Activated T-cell treated with anti-CD3 and anti-CD28 coated beads, Interleukin-2, amount 50 U/mL, for 24 hours (primary cell): ENCODE measurements at places on chromosomes 7 and 10.

DNA sequence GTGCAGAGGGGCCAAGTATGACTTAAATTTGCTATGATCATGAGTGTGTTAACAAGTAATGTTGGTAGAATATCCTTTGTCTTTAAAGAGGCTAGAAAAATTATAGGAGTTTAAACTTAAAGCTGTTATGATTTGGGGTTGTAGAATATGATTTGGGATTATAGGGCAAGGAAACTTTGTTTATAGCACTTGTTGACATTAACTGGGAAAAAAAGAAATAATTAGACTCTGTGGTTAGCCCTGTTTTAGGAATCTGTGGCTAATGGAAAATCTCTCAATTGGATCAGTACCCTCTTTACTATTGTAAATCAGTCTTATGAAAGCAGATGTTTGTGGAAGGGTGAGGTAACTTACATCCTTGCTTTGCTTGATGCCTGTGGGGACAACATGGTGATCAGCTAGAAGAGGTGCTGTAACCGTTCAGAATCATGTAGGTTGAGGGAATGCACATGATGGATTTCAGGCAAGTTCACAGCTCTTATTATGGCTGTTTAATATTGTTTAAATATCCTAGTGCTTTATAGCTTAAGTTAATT, 11.1 kb downstream of the ING3 start:
- DNase-seq, result no peak

- DNase-seq, result no peak
Observed at GRCh38 chr10:16976803-16977202, 152.8 kb downstream of the CUBN start.

DNA sequence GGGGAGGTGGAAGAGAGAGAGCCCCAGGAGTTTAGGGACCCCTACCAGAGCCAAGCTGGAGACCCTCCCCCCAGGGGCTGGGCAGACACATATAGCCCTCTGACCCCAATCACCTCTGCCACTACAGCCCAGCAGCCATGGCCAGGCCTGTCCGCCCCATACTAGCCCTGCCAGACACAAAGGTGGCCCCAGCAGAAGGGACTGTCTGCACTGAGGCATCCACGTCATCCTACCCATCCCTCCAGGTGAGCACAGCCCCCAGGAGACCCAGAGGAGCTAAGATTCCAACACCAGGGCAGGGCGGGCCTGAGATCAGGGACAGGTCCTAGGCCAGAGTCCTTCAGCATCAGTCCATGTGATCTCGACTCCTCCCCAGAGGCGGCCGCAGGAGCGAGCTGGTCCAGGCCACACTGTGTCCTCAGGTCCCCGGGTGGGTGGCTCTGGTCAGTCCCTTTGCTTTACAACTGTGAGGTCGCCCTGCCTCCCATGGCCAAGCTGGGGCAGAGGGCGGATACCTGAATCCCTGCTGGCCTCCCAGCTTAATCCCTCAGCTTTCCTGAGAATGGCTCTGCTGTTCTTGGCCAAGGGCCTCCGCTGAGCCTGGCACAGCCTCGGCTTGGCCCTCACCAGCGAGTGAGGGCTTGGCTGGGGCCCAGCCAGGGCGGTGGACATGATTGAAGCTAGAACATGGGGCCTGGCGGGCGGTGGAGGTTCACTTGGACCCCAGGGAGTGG, 14.3 kb upstream of the ELN start:
- no peak for DNase-seq

GRCh38 chr10:2990764-2991163, 76.6 kb upstream of the PFKP start:
- no peak for DNase-seq

- DNase-seq, result no peak
Observed at GRCh38 chr10:75181073-75181472, 29.5 kb upstream of the VDAC2 start.

DNA sequence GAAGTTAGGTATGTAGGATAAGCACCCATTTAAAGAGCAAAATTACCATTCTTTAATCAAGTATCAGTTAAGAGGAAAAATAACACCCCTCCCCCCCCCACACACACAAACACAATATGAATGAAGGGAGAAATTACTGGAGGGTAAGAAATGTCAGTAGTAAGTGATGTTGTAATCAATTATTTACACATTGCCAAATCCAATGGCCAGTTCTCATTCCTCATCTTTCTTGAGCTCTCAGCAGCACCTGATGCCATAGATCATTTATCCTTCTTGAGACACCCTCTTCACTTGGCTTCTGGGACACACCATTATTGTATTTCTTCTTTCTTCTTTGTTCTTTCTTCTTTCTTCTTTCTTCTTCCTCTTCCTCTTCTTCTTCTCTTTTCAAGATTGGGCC, 33.7 kb upstream of the FAM3C start:
- DNase-seq, result no peak

GRCh38 chr7:88155756-88156155, 64.1 kb downstream of the SRI start:
- no peak for DNase-seq

GRCh38 chr7:32890010-32890792, 1.4 kb downstream of the KBTBD2 start:
- DNase-seq, result no peak

GRCh38 chr7:114086914-114087652, 168.3 kb upstream of the PPP1R3A start:
- peak; percentile 30 for DNase-seq

- DNase-seq, result no peak
Observed at GRCh38 chr7:22549051-22549450, 49.1 kb upstream of the STEAP1B start.

DNA sequence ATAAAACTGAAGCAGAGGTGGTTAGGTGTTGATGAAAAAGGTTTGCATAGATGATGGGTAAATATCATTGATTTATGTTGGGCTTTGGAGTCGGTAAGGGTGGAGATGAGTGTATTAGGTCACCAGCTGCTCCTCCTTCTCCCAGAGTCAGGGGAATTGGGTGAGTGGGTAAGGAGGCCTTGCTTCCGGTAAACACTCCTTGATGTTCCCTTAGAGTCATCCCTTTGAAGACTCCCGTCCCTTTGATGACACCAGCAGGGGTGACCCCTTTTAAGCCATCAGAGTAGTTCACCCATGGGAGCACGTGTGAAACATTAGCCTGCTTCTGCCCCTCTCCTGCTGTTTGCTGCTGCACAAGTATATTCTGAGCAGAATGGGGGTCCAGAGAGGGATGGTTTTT, 92.2 kb upstream of the DKK1 start:
- no peak for DNase-seq

- DNase-seq, result no peak
Observed at GRCh38 chr10:17756557-17757217, 4.7 kb downstream of the TMEM236 start.

DNA sequence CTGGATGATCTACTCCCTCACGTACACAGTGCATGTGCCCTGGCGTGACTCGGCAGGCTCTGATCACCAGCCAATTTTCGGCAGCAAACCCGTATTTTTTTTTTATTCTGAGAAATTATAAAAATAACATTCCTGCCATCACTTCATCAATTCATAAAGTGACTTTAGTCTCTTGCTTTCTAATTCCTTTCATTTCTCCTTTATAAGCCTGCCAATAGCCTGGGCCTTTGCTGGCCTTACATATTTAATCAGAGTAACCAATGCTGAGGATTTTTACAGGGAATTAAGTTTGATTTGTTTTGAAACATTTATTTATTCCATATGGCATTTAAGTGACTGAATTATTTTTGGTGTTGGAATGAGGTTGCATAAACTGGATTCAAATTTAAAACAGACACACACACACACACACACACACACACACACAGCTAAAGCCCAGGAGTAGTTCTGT, 140.8 kb downstream of the ETV1 start:
- DNase-seq, result no peak

DNA sequence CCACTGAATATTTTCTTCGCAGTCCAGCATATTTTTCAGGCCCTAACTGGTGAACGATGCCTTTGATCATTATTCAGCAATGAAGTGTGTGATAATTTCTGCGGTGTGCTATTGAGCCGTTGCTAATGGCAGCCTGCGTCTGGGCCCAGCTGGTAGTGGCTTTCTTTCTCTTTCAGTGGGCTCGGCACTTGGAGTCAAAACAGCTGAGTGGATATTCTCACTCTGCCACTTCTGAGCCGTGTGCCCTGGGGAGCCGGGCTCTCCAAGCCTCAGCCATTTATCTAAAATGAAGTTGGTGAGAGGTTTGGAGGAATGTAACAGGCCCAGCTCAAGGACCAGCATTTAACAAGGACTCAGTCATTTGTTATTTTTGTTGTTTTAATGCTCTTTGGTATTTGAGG, 87.5 kb upstream of the IFRD1 start:
- no peak for DNase-seq

GRCh38 chr10:71863203-71863602, 12.2 kb upstream of the PSAP start:
- no peak for DNase-seq

DNA sequence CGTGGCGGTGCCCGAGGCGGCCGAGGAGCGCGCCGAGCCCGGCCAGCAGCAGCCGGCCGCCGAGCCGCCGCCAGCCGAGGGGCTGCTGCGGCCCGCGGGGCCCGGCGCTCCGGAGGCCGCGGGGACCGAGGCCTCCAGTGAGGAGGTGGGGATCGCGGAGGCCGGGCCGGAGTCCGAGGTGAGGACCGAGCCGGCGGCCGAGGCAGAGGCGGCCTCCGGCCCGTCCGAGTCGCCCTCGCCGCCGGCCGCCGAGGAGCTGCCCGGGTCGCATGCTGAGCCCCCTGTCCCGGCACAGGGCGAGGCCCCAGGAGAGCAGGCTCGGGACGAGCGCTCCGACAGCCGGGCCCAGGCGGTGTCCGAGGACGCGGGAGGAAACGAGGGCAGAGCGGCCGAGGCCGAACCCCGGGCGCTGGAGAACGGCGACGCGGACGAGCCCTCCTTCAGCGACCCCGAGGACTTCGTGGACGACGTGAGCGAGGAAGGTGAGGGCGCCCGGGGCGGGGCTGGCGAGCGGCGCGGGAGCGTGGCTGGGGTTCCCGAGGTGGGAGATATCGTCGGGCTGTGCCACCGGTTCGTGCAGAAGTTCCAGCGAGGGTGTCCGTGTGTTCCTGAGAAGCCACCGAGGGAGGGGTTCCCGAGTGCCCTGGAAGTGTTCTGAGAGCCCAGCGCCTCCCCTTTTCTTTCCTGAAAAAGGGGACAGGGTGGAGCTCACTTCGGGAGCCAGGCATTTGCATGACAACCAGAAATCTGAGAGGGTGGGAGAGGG, 495 bp downstream of the EIF3B start:
- DNase-seq, result peak; percentile 66

DNA sequence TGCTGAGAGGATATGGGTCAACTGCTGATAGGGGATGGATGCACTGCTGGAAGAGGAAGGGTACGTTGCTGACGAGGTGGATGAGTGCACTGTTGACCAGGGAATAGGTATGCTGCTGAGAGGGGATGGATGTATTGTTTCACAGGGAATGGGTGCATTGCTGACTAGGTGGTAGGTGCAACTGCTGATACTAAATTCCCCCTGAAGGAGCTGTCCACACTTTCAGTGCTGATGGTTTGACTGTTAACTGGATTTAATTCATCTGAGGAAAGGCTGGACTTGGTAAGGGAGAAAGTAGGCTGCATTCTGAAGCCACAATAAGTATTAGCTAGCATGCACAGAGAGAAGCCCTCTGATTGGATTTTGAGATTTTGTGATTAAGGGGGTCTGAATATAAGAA, 1196.8 kb upstream of the PHF14 start:
- DNase-seq, result no peak

- no peak for DNase-seq
Observed at GRCh38 chr7:2665359-2665791, 22.6 kb upstream of the AMZ1 start.

GRCh38 chr10:114683593-114683992, 25.5 kb upstream of the ABLIM1 start:
- no peak for DNase-seq

DNA sequence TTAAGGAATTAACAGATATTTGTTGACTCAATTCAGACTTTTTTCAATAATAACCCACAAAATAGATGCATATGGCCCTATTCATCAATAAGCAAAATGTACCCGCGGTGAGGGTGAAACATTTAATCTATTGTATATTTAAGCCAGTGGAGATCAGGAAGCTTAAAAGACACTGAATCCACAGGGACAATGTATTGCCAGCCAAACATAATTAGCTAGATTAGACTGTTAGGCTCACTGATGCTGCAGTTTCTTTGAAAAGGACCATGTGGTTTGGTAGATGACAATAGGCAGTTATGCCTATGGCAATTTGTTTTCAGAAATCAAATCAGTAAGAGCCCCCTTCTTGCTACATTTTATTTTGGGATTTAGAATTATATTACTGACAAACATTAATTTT, 87.3 kb upstream of the PLXDC2 start:
- no peak for DNase-seq

GRCh38 chr7:138970952-138971351, 10.2 kb downstream of the KIAA1549 start:
- DNase-seq, result no peak

DNA sequence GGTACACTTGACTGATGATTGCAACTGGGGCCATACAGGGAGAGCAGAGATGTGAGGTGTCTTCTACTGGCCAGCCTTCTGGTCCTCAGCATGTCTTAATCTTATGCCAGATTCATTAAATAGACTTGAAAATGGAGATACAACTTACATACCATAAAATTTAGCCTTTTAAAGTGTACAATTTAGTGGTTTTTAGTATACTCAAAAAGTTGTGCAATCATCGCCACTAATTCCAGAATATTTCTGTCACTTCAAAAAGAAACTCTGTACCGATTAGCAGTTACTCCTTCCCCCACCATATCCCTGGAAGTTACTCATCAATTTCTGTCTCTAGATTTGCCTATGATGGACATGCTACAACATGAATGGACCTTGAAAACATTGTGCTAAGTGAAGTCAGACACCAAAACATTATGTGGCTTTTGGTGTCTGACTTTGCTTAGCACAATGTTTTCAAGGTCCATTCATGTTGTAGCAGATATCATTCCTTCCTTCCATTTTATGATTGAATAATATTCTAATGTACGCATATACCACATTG, 53.0 kb downstream of the SH2D4B start:
- DNase-seq, result no peak

- no peak for DNase-seq
Observed at GRCh38 chr10:92291616-92291865, 574 bp downstream of the MARCHF5 start.

GRCh38 chr7:127638197-127638596, 13.8 kb upstream of the SND1 start:
- DNase-seq, result no peak

DNA sequence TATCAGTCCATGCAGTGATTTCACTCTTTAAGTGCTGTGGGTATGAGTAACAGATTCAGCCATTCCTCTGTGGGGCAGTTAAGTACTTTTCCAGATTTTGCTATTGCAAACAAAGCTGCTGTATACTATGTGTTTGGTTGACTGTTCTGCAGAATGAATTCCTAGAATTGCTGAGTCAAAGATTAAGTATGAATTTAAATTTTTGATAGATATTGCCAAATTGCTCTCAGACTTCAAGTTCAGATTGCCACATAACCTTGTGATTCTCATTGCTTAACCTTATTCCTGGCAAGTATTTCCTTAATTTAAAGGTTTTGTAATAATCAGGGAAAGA, 21.6 kb upstream of the SAR1A start:
- DNase-seq, result no peak
